ENCODE measurements at places on chromosomes 3 and 15.

GRCh38 chr3:49717959-49718857 lies 1.3 kb downstream of the AMIGO3 start:
- DNase-seq = no peak

DNA sequence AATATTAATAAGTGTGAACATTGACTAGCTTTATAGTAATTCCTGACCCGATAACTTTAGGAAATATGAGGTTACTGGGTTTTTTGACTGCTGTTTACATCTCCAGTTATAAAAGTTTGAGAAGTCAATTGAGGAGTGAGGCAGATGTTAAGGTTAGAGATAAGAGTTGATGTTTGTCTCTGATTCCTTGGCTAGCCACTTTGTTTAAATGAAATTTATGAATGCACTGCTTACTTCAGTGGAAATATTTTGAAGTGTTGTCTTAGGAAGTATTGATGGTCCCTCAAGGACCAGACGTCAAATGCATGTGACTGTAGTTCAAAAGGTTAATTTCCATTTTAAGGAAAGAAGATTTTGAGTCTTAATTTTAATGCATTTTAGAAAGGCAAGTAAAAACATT lies 41.7 kb downstream of the MAP2K5 start:
- no peak for DNase-seq

DNA sequence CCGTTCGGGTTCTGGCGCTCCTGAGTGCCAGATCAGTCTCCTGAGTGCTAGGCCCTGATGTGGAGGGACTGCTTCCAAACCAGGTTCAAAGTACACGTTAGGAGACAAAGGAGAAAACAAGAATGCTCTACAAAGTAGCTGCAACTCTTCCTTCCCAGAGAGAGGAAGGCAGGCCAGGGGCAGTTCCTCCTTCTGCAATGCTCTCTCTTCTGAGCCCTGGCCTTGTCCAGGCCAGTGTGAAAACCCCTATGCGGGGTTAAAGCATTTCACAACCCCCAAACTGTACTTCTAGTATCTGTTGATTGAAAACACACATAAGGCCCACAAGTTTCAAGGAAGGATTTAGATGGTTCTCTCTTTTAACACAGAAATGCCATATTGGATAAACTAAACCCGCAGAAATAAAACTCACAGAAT lies 9.7 kb upstream of the CALML4 start:
- DNase-seq = no peak

DNA sequence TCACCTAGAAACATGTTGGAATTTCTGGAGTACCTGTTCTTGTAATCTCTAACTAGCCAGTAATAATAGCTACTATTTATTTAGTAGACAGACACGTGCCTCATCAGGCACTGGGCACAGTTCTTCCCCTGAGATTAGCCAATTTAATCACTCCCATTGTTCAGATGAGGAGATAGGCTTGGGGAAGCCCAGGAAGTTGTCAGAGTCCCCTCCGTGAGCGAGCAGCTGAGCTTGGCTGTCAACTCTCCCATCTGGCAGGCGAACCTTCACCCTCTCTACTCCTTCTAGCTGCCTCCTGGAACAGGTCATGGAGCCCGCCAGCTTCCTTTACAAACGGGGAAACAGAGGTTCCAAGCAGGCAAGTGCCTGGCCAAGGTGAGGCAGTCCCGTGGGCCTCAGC lies 31.1 kb upstream of the FGD5 start:
- no peak for DNase-seq

GRCh38 chr15:78437762-78438618 lies at the start of gene IREB2:
IREB2 (plus strand) TSS chr15:78438216; CDS start chr15:78438338, 122 bp downstream.
- peak; percentile 93 for DNase-seq

DNA sequence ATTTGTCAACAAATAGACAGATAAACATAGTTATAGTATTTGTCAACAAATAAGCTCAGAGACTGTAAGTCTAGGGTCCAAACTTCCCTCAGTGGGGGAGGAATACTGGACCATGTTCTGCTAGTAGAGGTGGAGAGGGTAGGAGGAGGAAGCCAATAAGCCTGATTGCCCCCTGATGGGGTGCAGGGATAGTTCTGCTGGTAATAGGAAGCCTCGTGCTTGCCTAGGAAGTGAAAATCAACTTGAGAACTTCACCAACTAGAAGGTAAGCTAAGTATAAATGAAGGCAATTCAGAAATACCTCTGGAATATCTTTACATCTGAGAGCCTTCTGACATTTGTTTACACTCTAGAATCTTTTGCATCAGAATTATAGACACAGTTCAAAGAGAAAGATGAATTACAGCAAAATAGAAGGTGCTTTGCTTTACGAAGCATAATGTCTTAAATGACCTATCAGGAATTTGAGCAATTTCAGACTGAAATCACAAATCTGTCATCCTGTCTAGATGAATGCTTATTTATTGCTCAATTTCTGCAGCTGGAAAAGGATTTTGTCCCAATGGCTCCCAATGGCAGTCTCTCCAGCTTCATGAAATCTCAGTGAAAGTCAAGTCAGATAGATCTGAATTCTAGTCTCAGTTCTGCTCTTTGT lies 225.6 kb upstream of the TBC1D5 start:
- no peak for DNase-seq

GRCh38 chr3:11596387-11596786 lies 47.3 kb downstream of the VGLL4 start:
- DNase-seq = no peak

GRCh38 chr3:172181932-172182586 lies 142.7 kb downstream of the FNDC3B start:
- no peak for DNase-seq

DNA sequence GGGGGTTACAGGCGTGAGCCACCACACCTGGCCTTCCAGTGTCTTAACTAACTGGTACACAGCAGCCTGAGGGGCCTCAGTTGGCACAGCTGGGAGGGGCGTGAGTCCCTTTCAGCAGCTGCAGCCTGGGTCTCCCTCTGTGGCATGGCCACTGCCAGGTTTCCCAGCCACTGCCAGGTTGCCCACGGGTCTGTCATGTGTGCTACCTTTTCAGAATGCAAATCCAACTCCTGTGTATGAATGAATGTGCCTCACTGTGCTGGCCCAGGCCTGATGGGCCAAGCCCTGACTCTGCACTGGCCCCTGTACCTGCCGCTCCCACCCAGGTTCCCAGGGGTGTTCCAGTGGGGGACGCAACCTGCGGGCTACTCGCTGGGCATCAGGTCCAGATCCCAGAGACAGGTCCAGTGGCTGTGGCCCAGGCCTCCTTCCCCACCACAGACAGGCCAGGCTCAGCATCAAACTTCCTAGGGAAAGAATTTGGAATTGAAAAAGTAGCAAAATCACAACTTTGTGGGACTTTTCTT lies 26.0 kb downstream of the WHAMM start:
- DNase-seq = no peak

GRCh38 chr3:125482406-125482805 lies 37.6 kb downstream of the SNX4 start:
- no peak for DNase-seq

DNA sequence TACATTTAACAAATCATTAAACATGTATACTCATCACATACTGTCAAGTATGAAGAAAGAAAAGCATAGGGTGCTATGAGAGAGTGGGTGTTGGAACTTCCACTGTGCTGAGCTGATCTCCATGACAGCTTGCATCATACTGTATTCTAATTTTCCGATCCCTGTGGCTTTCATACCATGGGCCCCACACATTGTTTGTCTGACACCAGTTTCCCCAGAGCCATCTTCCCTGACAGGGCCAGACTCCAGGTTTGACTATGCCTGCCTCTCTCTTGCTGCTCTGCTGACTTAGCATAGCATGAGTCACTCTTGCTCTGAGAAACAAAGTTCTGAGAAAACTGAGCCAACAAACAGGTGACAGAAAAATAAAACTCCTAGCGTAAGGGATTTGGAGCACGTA lies 37.0 kb upstream of the CASR start:
- no peak for DNase-seq

DNA sequence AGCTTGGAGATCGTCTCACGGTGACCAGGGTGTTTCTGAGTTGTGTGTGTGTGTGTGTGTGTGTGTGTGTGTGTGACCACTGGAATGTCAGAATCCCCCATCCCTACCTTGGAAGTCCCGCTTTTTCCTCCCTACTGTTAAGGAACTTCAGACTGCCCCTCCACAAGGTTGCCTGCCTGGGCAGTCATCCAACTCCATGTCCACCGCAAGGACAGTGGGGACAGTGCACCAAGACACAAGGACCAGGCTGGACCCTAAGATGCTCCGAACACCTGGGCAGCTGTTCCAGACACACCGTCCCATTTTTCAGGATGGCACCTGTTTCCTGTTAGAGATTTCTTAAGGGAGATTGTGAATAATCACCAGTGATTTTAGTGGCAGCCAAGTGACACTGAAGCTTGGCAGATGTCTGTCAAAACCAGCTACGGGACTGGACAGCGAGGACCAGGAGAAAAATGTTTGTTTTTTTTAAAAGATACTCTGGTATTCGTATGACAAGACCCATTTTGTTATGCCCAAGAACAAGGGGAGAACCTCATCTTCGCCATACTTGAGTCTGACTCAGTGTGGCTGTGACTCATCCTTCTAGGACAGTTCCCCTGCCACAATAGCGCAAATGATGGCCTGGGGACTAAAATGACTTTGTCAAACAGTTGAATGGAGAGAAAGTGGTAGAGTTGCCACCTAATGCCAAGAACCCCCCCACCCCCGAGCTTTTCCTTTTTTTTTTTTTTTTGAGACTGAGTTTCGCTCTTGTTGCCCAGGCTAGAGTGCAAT lies 15.5 kb downstream of the PAQR9 start:
- DNase-seq = no peak

- no peak for DNase-seq
Observed at GRCh38 chr3:13558651-13559050, 9.7 kb downstream of the FBLN2 start.

- no peak for DNase-seq
Observed at GRCh38 chr3:194879991-194880939, 194.6 kb downstream of the FAM43A start.

- DNase-seq = no peak
Observed at GRCh38 chr3:23916152-23916885, 471 bp downstream of the NKIRAS1 start.

GRCh38 chr15:57914350-57915055 lies 151.0 kb downstream of the ALDH1A2 start:
- no peak for DNase-seq

DNA sequence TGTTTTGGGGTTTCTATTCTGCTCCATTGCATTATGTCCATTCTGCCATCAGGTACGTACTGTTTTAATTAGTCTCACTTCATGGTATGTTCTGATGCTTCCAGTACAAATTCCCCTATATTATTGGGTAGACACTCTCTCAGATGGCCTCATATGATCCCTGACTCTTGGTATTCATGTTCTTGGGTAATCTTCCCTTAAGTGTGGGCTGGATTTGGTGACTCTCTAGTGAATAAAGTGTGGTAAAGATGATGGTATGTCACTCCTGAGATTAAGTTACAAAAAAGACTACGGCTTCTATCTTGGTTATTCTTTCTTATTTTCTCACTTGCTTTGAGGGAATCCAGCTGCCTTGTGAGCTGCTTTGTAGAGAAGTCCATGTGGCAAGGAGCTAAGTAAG lies 89.6 kb upstream of the TBC1D5 start:
- DNase-seq = no peak

DNA sequence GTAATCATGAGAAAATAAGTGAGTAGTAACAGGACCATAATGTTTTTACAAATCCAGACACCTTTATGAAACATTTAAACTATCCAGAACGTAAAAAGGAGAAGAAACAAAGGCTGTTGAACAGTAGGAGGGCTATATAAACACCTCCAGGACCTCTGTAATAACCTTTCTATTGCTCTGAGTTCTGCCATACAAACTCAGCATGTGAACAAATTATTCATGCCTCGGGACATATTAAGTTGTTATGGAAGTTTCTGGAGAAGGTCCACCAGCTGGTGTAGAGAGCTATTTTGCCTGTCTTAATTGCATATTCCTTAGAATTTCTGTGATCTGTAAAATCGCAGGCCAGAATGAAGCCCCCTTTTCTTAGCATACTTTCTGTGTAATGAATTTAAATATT lies 256.3 kb downstream of the UBE2E2 start:
- no peak for DNase-seq

GRCh38 chr3:142645236-142645793 lies 49.1 kb downstream of the PLS1 start:
- DNase-seq = no peak

DNA sequence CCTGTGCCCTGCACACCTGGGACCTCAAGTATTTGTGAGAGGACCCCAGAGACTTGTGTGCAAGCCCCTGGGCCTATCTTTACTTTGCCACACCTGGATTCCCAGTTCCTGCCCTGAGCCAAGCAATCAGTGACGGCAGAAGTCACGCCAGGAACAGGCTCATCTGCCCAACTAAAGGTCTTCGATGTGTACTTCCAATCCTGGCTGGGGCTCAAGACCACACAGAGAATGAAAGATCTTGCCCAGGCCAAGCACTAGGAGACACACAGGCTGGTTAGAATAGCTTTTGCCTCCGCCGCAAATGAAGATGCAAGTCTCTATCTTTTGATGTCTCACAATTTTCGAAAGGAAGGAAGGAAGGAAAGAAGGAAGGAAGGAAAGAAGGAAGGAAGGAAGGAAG lies 228.8 kb downstream of the OCA2 start:
- no peak for DNase-seq

DNA sequence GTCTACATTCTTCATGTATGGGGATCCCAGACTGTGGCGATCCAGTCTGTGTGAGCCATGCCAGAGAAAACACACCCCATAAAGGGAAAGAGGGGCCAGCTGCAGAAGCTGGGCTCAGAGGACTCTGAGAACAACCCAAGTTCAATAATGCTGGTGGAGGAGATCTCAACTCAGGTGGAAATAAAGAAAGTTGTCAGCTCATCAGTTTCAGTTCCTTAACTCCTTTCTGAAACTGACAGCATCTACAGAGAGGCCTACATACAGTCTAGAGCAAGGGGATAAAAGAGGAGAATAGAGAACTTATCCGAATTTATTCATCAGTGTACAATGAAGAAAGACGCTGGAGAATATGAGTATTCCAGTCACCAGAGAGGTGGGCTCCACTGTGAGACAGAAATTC lies 77.0 kb downstream of the NTRK3 start:
- no peak for DNase-seq
